ENCODE measurements at places on chromosomes 16 and 17. TPM values are rescaled to one million over a fixed set of nuclear protein-coding genes. Genes with fewer than 3 reads are reported as not detected.

DNA sequence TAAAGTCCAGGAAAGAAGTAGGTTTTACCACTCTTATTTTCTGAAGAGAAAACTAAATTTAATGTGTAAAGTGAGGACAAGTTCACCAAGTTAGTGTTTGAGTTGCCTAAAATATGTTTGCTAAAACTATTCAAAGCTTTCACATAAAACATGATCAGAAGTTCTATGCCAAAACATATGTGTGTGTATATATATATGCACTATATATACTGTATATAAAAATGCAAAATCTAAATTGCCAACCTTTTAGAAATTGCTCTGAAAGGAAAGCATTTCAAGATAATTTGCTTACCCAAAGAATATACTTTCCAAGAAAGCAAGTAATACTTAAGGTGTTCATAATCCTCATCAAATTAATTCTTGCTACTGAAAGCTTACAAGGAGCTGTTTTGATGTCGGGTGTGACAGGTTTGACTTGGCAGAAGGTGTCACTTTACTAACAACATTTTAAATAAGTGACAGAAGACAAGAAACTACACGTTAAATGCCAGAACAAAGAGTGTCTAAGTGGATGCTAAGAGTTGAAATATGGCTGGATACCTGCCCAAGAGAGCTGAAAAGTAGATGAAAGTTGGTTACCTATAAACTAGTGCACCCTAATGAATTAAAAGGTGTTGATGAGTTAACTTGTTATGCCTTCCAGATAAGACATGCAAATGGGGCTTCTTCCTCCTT, 32.3 kb upstream of the STH start:
- no peak for DNase-seq

- DNase-seq, result no peak
These were observed 2.6 kb upstream of the ANKFN1 start for GRCh38 chr17:56150649-56151048.

DNA sequence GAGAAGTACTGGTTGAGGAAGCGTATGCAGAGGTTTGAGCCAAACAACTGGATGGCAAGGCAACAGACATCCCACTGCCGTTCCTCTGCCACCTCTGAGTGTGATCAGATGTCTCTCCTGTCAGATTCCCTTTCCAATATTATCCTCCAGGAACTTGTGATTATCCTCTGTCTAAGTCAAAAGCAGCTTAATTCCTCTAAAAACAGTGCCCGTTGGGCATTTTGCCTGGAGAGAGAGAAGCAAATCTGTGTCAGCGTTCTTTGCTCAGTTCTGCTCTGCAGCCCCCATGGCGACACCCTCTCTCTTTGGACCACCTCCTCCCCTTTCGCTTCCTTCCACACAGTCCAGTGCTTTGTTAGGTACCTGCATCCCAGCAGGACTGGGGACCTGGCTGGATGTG, 56.1 kb upstream of the TBX2 start:
- no peak for DNase-seq

- DNase-seq, result peak; percentile 48
These were observed 1.4 kb upstream of the SLC5A11 start for GRCh38 chr16:24844101-24845030.

GRCh38 chr16:65771707-65772106, 594.8 kb upstream of the CDH5 start:
- DNase-seq, result no peak

ODAD4 gene
- 0.42 TPM for total RNA-seq

KRTAP3-1 gene
- total RNA-seq, result not detected

DNA sequence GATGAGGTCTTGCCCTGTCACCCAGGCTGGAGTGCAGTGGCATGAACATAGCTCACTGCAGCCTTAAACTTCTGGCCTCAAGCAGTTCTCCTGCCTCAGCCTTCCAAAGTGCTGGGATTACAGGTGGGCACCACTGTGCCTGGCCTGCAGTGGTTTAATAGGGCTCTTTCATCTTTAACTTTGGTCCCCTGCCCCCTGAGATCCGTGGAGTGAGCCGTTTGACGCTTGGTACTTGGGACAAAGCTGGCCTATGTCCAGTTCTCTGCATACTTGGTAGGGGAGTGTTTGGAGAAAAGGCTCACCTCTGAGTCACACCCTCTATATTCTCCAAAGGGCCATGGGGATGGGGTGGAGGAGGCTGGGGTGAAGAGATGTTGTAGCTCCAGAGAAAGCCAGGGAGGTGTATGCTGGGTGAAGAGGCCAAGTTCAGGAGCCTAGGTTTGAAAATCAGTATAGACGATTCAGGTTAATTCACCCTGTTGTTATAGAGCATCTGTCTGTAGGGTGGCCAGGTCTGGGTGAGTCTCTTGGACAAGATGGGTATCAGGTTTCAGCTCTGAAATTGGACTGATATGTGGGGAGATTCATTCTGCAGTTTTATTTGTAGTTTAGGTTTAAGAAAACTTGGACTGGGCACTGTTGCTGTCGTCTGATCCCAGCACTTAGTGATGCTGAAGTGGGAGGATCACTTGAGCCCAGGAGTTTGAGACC, 17.6 kb downstream of the ABCC1 start:
- peak; percentile 87 for DNase-seq

DNA sequence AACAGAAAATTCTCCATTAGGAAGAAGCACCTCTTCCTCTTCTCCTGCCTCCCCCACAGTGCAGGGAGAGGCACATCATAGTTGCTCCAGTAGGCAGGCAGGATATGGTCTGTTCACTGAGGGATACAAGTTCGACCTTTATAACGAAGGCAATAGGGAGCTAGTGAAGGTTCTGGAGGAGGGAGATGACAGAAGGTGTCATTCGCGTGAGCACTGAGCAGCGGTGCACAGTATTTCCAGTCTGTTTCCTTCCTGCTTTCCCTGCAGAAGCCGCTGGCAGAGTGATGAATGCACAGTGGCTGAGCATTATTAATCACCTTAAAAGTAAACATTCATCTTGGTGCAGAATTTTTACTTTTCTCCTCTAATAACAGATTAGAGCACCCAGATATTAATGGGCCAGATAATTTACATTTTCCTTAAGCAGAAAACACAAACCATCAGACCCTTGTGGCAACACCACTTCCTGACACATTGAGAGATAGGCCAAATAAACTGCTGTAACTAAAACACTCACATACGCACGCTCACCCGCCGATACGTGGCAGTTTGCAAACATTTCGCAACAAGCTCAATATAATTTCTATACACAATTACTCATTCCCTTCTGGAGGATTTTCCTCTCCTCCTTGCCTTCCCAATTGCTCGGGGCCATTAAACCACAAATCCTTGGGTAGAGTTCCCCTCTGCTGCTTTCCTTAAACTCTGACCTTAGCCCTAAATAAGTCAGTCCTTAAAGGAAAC, 69.5 kb downstream of the AIPL1 start:
- peak; percentile 82 for DNase-seq

TMEM238L gene
- not detected for total RNA-seq

PTGES3L gene
- total RNA-seq, result 0.23 TPM

DNA sequence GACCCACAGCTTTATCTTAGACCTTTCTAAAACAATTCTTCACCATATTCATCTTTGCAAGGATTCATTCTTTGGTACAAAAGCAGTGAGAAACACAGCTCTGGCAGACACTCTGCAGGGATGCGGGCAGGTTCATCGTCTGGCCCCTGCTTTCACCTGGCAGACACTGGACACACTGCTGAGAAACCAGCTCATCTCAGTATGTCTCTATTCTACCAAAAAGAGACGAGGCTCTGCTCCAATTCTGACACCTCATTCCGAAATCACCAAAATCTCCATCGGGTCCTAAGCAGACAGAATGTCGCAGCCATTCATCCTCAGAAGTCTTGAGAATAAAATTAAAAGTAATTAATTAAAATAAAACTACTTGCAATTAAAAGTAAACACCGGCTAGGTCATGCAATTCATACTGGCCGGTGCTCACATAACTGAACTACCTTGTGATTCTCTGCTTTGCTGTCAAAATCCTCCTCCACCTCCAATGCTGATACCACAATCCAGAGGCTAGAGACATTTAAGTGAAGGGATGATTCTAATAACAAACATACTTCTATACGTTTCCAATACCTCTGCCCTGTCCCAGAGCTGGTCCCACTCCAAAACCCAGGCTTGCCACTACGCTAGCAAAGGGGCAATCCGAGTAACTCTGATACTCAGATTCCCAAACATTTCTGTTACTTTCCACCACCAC, 1.3 kb downstream of the RNF157 start:
- no peak for DNase-seq

DNA sequence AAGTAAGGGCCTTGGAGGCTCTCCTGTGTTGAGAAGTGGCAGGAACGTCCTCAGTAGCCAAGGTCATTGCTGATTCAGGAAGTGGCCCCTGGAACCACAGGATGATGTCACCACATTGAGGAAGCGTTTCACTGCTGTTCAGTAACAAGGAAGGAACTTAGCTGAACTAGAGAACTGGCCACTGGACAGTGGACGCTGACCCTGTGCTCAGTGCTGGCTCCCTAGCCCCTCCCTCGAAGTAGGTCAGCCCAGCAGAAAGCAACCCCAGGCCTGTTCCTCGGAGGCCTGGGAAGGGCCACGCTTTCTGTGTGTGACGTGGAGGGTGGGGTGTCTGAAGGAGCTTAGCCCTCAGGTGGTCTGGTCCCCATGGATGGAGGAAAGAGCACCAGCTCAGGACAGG, 58.3 kb downstream of the B9D1 start:
- DNase-seq, result peak; percentile 75

- DNase-seq, result peak; percentile 96
These were observed 37.5 kb downstream of the ERCC4 start for GRCh38 chr16:13957197-13958078.

GRCh38 chr16:75271441-75272096, 20.1 kb upstream of the BCAR1 start:
- no peak for DNase-seq

DNA sequence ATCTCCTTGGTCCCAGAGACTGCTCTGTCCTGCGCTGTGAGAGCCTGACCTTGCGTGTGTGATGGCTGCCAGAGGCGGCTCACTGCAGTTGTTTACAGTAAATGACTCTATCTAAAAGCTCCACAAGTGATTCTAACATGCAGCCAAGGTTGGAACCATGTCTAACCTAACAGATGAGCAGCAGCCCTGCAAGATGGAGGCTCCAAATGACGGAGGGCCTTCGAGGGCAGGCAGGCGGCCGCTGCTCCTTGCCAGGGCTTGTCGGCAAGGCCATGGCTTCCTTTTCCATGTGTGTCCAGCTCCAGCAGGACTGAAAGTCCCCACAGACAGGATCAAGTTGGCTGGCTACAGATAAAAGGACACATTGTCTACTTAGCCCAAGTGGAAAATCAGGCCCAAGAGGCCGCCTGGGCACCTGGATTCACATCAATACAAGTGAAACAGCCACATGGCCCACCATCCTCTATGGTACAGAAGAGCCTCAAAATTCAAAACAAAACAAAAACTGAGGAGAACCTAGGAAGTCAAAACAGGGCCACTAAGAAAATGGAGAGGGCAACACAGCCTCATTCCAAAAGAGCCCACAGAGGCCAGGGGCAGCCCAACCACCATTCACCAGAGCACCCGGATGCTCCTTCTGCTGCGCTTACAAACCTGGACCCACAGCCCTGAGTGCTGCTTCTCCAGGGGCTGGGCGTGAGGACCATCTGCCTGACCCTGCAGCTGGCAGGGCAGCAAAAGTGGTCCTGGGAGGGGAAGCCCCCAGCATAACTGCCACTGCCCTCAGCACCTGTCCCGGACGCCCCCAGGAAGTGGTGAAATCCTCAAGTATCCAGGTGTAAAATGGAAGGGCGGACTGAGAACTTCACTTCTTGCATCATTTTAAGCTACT, 65.0 kb downstream of the AMFR start:
- DNase-seq, result no peak

DNA sequence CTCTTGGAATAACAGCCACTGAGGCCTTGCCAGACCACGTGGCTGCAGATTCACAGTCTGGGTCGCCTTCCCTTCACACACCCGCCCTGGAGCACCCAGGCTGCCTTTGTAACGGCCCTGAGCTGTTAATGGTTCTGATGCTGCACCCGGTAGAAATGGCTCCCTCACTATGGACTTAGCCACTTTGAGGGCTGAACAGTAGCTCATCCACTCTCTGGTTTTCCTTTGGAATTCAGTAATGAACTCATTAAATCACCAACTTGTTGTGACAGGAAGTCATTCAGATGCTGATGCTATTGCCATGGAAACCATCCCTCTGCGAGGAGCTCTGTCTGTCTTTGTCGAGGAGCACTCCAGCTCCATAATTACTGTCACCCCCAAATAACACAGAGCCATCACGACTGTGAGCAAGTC, 59.2 kb downstream of the CDK5R1 start:
- DNase-seq, result no peak

ADAD2 gene
- total RNA-seq, result not detected

DNA sequence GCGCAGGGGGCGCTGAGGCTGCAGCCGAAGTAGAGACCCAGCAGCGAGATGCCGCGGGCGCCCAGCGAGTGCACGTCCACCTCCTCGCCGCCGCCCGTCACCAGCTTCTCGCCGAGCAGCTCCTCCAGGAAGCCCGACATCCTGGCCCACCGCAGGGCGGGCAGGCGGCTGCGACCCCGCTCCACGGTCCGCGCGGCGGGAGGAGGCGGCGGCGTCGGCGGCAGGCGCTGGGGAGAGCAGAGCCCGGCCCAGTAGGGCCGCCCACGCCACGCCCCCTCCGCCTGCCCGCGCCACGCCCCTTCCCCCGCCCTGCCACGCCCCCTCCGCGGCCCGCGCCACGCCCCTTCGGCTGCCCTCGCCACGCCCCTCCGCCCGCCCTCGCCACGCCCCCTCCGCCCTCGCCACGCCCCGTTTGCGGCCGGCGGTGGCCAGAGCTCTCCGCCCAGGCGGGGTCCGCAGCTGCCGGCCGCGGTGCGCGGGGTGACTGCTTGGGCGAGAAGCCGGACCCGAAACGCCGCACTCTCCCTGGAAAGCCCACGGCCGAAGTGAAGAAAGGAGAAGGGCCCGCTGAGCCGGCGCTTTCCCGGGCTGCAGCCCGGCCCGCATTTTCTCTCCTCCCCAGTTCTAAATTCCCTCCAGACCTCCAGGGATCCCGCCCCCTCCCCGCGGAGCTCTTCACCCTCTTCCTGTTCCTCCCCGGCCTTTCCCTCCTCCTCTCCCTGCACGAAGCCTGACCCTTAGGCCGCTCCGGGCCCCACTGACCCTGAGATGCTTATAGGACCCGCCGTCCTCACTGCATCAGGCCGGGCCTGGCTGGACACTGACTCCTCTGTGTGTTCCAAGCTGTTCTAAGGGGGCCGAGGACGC, at the start of gene NXN:
NXN (minus strand) TSS at position 238 of the 867 bp plus-strand sequence.
- DNase-seq, result peak; percentile 89

DNA sequence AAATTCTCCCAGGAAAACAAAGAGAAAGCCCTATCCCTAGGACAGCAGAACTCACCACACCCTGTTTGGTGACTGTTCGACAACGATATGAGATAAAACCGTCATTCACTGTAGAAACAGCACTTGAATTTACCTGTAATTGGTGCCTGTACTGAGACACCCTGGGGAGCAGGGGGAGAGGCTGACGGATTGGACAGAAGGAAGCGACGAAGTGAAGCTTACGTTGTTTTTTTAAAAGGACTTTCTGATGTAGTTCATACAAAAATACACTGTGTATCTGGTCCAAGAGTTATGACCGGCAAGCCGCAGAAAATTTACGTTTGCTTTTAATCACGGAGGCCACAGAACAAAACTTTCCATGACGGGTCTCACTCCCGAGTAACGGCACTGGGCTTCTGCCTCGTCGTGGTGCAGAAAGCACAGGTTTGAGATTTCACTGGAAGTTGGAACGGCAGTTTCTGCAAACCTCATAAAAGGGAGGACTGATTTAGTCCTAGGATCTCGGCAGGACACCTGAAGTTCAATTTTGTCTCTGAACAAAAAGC, 9.7 kb downstream of the NXN start:
- DNase-seq, result no peak

NPW gene
- total RNA-seq, result 0.46 TPM

GDPD1 gene
- 0.57 TPM for total RNA-seq

- no peak for DNase-seq
These were observed 469.0 kb downstream of the MAF start for GRCh38 chr16:79131321-79132075.
